ENCODE measurements at places on chromosomes 3 and 15.

- no peak for DNase-seq
These were observed 1.8 kb downstream of the SLC6A1 start for GRCh38 chr3:10994306-10994705.

DNA sequence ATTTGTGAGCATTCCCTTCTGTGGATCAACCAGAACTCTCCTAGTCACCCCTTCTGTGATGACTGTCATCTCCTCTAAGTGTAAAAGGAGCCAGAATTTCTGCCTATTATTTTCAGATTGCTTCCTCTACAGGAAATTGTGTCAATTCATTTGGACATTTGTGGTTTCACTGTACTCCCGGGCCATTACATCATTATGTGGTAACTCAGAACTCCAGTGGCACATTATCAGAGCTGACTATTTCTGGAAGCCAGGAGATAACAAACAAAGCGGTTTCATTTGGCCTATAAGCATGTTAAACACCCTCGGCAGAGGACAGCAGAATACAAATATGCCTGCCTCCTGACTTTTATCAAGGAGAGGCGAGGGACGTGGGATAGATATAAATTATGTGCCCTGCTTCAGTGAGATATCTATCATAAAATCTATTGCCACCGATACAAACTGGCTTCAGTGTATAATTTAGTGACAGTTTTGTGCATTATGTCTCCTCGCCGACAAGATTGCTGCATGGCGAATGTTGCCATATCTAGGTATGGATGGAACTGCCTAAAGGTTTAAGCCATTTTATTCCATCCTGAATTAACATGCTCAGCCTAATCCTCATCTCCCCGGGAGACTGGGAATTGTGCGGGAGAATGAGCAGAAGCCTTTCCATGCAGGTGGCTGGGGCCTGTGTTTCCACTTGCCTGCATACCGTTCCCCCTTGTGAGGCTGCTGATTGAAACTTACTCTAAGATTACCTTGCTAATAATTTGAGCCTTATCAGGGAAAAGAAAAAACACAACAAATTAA, 193.4 kb upstream of the SEMA6D start:
- peak; percentile 53 for DNase-seq

- no peak for DNase-seq
These were observed 4.1 kb downstream of the MINAR1 start for GRCh38 chr15:79436037-79436780.

- no peak for DNase-seq
These were observed 55.2 kb downstream of the ARNT2 start for GRCh38 chr15:80459380-80459779.

- DNase-seq: no peak
These were observed 23.5 kb downstream of the EXOG start for GRCh38 chr3:38519651-38520050.

GRCh38 chr3:73883497-73883896, 258.8 kb upstream of the PDZRN3 start:
- no peak for DNase-seq

DNA sequence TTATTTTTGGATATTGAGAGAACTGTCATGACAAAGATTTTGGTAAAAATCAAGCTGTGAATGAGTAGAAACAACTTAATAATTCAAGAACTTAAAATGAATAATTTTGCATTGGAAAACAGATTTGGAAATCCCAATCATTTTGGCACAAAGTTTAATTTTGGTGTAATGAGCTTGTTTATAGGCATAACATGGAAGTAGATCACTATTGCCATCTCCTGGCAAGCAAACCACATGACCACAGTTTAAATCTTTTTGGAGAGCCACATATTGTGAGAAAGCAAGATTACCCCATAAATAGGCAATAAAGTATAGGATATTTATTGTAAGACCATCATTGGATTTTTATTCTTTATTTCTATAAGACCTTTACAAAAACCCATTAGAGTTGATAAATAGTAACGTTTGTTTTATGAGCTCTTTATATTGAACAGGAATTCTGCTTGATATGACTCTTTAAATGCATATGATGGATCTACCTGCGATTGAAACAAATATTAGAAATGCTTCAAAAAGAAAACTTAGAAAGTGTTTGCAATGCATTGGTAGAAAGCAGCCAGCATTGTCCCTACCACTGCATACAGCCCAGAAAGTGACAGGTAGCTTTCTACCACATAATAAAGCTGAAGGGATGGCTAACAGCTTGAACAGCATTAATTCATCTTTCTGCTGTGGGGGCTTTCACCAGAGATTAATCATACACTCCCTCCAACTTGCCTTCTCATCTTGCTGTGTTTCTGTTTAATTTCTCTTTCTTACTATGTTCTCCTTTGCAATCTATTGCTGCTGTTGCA, 766.8 kb downstream of the TBL1XR1 start:
- peak; percentile 68 for DNase-seq

GRCh38 chr3:41198046-41198445, 1.3 kb upstream of the CTNNB1 start:
- DNase-seq: no peak

DNA sequence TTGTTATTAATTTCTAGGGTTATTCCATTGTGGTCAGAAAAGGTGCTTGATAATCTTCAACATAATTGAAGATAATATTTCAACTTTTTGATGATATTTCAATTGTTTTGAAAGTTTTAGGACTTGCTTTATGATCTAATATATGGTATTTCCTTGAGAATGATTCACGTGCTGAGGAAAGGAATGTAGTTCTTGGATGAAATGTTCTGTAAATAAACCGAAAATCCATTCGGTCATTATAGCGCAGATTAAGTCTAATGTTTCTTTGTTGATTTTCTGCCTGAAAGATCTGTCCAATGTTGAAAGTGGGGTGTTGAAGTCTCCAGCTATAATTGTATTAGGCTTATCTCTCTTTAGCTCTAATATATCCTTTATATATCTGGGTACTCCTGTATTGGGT, 617.5 kb upstream of the NECTIN3 start:
- DNase-seq: no peak

- DNase-seq: no peak
These were observed 10.7 kb upstream of the UBE2E1 start for GRCh38 chr3:23795096-23795495.

- DNase-seq: no peak
These were observed 91.1 kb downstream of the USP13 start for GRCh38 chr3:179743913-179744312.

DNA sequence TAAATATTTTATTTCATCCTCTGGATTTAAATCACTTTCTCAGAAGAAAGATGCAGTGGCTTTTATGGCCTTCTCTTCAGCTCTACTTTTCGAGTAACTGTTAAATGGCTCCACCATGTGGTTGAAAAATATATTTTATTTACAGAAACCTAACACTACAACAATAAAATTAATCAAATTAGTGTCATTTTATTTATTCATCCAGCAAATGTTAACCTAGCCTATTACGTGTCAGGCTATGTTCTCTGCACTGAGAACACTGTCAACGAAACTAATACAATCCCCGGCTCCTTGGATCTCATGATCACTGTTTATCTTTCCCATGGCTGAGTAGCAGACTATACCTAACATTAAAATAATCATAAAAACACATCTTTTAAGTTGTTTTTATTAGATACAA, 148.0 kb upstream of the OSTN start:
- peak; percentile 51 for DNase-seq

DNA sequence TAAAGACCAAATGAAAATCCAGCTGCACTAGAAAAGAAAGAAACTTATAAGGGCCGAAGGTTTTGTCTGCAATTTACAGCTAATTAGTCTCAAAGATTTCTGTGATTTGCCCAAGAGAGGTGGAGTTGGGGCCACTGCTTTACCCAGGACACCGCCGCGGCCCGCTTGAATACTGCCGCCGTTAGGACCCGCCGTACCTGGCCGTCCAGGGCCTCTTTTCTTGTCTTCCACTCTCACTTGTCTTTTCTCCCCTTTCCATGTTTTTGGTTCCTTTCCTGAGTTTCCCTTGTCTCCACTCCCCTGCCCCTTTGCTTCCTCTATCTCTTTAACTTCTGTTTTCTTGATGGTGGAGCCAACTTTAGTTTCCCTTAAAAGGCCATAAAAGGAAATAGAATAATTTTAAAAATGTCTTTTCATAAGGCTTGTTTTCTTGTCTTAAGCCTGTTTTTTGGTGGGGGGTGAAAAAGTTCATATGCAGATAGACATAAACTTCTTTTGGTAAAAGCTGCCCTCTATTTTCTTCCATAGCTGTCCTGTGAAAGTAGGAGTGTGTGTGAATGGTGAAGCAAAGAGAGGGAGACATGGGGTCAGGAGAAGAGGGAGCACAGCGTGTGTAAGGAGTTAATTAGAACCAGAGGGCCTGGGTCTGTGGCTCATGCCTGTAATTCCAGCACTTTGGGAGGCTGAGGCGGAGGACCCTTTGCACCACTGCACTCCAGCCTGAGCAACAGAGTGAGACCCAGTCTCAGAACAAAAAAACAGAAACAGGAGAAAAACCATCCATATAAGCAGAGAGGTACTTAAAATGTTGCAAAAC, 16.0 kb upstream of the CCNL1 start:
- peak; percentile 70 for DNase-seq

GRCh38 chr3:150409125-150409511, 1.0 kb downstream of the TSC22D2 start:
- DNase-seq: no peak

DNA sequence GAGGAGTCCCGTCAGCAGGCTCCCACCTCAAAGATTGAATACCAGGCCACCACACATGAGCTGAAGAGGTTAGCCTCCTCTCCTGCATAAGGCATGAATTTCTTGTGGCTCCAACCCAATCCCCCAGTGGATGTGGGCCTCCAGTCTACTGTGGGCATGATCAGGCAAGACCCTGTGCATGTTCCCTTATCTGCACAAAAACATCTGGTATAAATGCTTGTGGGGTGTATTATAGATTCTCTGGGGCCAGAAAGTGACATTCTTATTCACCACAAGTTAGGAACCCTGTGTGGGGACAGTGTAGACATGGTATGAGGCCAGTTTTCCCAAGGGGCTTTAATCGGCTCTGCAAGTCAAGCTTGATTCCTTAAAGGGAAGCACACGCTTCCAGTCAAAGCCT, 18.2 kb upstream of the UBP1 start:
- no peak for DNase-seq

DNA sequence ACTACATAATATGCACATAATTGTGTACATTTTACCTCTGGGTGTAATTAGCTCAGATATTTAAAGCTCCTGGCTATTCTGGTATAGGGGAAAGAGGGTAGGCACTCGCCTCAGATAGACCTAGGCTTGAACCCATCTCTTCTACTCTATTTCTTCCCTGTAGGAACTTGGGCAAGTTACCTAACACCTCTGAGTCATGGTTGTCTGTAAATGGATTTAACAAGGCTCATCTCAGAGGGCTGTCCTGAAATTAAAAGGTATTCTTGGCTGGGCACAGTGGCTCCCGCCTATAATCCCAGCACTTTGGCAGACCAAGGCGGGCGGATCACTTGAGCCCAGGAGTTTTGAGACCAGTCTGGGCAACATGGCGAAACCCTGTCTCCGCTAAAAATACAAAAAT, 30.7 kb downstream of the NANOGP8 start:
- no peak for DNase-seq

- peak; percentile 55 for DNase-seq
These were observed 33.7 kb downstream of the ZBTB20 start for GRCh38 chr3:115113367-115113766.

Measured in fibroblast of mammary gland (primary cell).